ENCODE measurements at places on chromosomes 12 and 14.

- no peak for DNase-seq
Observed at GRCh38 chr12:29164477-29165393, 15.7 kb downstream of the FAR2 start.

DNA sequence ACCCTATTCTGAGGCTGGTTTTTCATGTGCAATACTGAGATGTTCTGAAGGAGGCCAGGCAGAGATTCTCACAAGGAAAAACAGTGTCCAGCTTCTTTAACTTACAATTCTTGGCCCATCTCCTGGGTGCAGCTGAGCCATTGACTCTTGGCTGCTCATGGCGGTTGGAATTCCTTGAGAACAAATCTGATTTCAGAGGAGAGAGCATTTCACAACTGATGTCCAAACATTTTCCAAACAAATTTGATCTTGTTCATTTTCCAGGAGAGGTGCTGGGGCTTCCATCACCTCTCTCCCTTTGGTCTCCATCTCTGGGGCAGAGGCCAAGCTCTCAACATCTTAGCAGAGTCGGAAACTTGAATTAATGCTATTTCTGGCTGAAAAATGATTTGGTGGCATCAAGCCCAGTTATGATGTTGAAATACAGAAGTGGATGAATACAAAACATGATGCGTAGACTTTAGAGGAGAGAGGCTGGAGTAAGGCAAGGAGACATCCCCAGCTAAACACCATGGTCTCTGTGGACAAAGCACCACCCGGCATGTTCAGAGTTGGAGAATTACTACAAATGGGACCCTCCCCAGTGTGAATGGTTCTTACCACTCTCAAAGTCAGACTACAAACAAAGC, 593.0 kb downstream of the VRK1 start:
- no peak for DNase-seq

DNA sequence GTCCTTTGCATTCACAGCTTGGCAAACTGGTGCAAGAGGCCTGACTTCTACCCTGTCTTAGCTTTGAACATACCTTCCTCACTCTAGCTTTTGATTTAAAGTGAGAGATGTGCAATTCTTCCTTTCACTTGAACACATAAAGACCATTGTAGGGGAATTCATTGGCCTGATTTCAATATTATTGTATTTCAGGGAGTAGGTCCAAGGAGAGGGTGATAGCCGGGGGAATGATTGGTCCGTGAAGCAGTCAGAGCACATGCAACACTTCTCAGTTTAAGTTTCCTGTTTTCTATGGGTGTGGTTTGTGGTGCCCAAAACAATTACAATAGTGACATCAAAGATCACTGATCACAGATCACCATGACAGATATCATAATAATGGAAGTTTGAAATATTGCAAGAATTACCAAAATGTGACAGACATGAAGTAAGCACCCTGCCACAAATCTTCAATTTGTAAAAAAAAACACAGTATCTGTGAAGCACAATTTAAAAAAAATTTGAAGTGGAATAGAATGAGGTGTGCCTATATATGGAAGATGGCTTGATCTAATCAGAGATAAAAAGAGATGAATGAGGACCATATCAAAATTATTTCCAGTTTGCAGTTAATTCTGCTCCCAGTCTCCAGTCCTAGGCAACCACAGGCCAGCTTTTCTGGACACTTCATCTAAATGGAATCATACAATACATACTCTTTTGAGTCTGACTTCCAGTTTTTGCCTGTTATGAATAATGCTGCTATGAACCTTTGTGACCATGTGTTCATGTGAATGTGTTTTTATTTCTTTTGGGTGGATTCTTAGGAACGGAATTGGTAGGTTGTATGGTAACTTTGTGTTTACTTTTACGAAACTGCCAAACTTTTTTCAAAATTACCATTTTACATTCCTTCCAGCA, 23.2 kb downstream of the BORCS5 start:
- no peak for DNase-seq

GRCh38 chr12:75120311-75120711, 89.3 kb downstream of the KCNC2 start:
- no peak for DNase-seq

DNA sequence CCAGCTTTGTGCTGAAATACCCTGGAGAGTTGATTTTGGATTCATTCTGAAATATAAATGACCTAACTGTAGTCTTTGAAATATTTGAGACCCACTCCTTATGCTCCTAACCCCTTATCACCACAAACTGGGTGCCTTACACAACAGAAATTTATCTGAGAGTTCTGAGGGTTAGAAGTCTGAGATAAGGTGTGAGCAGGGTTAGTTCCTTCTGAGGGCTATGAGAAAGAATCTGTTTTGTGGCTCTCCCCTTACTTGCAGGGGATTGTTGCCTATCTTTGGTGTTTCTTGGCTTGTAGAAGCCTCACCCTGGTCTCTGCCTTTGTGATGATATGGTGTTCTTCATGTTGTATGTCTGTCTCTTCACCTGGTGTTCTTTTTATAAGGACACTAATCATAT, 91.7 kb downstream of the DERA start:
- no peak for DNase-seq

- DNase-seq: no peak
Observed at GRCh38 chr14:31435276-31435675, 14.9 kb upstream of the HEATR5A start.

GRCh38 chr12:109626378-109627115, 53.0 kb downstream of the MVK start:
- DNase-seq: peak; percentile 90

DNA sequence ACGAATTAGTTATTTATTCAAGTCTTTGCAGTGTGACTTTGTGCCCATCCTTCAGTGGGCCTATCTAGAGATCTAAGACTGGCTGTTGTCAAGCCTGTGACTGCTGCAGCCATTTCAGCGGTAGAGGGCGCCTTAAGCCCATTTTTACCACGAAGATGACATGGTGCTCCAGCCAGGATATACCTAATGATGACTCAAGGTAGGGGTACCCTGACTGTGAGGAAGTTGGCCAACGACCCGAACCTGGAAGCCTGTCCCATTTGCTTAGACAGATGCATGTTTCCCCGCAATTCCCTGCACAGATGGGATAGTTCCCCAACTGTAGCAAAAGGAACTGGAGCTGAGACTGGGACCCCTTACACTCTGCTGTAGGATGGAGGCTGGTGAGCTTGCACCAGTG, 41.3 kb downstream of the RAB3IP start:
- no peak for DNase-seq

GRCh38 chr12:24285448-24285847, 336.0 kb upstream of the SOX5 start:
- no peak for DNase-seq

DNA sequence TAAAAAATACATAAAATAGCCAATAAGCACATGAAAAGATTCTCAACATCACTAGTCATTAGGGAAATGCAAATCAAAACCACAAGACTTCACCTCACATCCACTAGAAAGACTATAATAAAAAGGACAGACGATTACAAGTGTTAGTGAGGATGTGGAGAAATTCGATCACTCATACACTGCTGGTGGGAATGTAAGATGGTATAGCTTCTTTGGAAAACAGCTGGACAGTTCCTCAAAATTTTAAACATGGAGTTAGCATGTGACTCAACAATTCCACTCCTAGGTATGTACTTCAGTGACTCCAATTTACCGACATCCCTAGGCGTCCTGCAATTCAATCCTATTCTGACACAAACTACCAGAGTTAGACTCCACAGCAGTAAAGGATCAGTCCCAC, 13.7 kb downstream of the TRIM9 start:
- no peak for DNase-seq

GRCh38 chr12:109618082-109618481, 44.5 kb downstream of the MVK start:
- no peak for DNase-seq

- DNase-seq: no peak
Observed at GRCh38 chr12:4701395-4702190, 18.6 kb upstream of the GALNT8 start.

- no peak for DNase-seq
Observed at GRCh38 chr12:5643266-5643665, 211.4 kb downstream of the NTF3 start.

GRCh38 chr14:70964492-70964891, 57.2 kb downstream of the PCNX1 start:
- no peak for DNase-seq

DNA sequence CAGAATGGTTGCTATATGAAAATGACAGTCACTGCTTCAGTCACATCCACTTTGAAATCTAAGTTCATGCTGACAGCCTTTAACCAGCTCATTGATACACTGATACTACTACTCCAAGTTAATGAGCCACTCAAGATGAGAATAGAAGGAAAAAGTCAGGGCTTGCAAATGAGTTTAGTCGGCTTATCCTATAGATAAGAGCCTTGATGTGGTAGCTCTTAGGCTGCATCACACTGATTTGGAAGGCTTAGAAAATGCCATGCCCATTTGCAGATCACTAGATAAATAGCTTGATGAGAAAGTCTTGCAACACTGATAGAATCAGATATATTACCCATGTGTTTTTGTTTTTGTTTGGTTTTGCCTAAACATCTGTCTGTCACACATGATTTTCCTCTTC, 251.4 kb upstream of the ATXN7L3B start:
- no peak for DNase-seq

- no peak for DNase-seq
Observed at GRCh38 chr12:5068126-5068525, 24.4 kb downstream of the KCNA5 start.

- DNase-seq: no peak
Observed at GRCh38 chr14:102238131-102238530, 66.8 kb downstream of the MOK start.

GRCh38 chr12:52618866-52619265, 507 bp upstream of the KRT73 start:
- DNase-seq: no peak

- DNase-seq: no peak
Observed at GRCh38 chr12:13165617-13166041, 30.9 kb upstream of the EMP1 start.

GRCh38 chr14:66939409-66939808, 249.8 kb upstream of the GARIN2 start:
- DNase-seq: no peak

GRCh38 chr12:38771871-38772270, 133.5 kb downstream of the CPNE8 start:
- no peak for DNase-seq

GRCh38 chr12:55839345-55840140, 3.2 kb downstream of the MMP19 start:
- DNase-seq: no peak

DNA sequence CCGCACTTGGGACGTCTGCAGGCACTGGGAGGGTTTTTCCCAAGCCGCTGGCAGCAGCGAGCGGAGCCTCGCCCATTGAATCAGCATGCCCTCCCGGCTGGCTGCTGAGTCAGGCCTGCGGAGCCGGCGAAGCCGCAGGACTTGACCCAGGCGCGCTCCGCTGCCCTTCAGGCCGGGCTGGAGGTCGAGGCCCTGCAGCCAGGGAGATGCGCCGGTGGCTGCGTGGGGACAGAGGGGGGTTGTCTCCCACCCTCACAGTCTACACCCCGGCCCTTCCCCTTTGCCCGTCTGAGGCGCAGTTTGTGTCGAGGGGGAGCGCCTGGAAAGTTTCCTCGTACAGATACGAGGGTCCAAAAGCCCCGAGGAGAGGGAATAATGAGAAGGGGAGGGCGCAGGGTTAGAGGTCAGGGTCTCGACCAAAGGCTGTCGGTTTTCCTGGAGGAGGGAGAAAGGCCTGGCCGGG, 759 bp upstream of the KLC1 start:
- DNase-seq: peak; percentile 56

GRCh38 chr14:91324606-91325575, 80.4 kb upstream of the GPR68 start:
- DNase-seq: no peak

DNA sequence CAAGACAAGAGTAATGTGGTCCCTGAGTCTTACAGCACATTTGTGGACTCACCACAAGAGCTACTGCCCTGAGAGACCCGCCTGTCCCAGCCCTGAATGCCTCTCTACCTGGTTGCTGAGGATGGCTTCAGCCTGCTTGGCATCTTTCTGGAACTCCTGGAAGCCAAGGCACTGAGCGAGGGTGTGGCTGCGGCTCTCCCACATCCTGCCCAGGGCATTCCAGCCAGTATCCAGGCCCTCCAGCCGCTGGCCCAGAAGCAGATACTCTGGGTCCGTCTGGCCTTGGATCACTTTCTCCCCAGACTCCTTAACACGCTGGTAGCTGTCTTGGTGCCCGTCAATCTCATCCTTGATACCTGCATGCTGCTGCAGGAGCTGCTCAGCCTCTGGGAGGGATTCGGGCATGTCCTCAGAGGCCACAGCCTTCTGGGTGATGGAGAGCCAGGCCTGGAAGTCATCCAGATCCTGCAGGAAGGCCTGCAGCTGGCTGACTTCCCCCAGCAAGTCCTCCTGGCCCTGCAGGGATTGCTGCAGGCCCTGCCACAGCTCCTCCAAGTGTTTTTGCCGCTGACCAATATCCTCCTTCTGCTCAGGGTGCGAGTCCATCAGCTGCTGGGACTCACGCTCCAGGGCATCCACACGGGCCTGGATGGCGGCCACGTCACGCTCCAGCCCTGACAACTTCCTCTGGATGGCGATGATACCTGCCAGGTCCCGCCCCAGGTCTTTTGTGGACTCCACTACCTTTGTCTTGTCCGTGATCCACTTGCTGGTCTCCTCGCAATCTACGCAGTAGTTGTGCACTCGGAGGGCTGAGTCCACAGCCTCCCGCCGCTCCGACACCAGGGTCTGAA, 82.3 kb downstream of the PLEKHG3 start:
- no peak for DNase-seq

- DNase-seq: no peak
Observed at GRCh38 chr12:102526656-102527055, 46.3 kb upstream of the IGF1 start.

GRCh38 chr12:49108958-49109404, 1.7 kb downstream of the LMBR1L start:
- DNase-seq: no peak

- no peak for DNase-seq
Observed at GRCh38 chr12:2378835-2379330, 326.1 kb downstream of the CACNA1C start.

DNA sequence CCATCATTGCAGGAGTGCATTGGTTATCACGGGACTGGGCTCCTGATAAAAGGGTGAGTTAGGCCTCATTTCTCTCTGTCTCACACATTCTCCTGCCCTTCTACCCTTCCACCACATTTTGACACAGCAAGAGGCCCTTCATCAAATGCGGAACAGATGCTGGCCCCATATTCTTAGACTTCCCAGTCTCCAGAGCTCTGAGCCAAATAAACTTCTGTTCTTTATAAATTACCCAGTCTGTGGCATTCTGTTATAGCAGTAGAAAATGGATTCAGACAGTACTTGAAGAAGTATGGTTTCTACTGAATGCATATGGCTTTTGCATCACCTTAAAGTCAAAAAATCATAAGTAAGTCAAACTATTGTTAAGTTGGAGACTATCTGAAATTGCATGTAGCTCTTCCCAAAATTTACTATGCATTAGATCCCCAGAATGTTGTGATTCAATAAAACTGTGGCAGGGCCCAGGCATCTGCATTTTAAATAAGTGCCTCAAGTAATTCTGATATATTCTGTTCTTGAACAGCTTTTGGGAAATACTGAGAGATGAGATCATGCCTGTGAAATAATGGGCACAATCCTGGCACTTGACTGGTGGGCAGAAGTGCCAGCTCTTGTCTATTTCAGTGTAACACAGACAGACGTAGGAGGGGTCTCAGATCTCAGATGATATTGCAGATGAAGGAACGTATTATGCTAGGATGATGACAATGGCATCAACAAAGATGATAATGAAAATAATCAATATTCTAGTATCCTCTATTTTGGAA, 68.2 kb downstream of the E2F7 start:
- DNase-seq: no peak

Data from dorsolateral prefrontal cortex (tissue), 122 donors.